ENCODE measurements at places on chromosomes 11 and 22.

DNA sequence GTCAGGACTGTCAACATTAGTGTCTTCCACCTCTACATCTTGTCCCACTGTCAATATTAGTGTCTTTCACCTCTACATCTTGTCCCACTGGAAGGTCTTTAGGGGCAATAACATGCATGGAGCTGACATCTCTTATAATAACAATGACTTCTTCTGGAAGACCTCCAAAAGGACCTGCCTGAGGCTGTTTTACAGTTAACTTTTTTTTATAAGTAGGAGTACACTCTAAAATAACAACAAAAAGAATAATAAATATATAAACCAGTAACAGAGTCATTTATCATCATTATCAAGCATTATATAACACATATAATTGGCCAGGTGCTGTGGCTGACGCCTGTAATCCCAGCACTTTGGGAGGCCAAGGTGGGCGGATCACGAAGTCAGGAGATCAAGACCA lies 57.5 kb downstream of the PAK1 start:
- H3K27me3 ChIP-seq = no peaks in the 10 kb centered on the region
- no peak for DNase-seq
- H3K36me3 ChIP-seq = no peaks in the 10 kb centered on the region
- no peak overlapping the region for H3K4me3 ChIP-seq
- peaks cover 12% of the 10 kb centered on the region for H3K4me1 ChIP-seq

GRCh38 chr11:74388678-74389327 lies 9.4 kb downstream of the PGM2L1 start:
- no peak for DNase-seq
- H3K27me3 ChIP-seq = no peaks in the 10 kb centered on the region
- no peak overlapping the region for H3K4me3 ChIP-seq

GRCh38 chr11:133269267-133269666 lies 263.0 kb downstream of the OPCML start:
- H3K4me3 ChIP-seq = no peak overlapping the region
- no peak for DNase-seq
- no peak overlapping the region for H3K27ac ChIP-seq
- no peaks in the 10 kb centered on the region for H3K27me3 ChIP-seq
- no peaks in the 10 kb centered on the region for H3K4me1 ChIP-seq

- peaks cover 7% of the 10 kb centered on the region for H3K27me3 ChIP-seq
- no peaks in the 10 kb centered on the region for H3K36me3 ChIP-seq
- no peak overlapping the region for H3K4me3 ChIP-seq
- DNase-seq = peak; percentile 52
Observed at GRCh38 chr11:58958500-58958899, 19.2 kb downstream of the GLYATL1 start.

DNA sequence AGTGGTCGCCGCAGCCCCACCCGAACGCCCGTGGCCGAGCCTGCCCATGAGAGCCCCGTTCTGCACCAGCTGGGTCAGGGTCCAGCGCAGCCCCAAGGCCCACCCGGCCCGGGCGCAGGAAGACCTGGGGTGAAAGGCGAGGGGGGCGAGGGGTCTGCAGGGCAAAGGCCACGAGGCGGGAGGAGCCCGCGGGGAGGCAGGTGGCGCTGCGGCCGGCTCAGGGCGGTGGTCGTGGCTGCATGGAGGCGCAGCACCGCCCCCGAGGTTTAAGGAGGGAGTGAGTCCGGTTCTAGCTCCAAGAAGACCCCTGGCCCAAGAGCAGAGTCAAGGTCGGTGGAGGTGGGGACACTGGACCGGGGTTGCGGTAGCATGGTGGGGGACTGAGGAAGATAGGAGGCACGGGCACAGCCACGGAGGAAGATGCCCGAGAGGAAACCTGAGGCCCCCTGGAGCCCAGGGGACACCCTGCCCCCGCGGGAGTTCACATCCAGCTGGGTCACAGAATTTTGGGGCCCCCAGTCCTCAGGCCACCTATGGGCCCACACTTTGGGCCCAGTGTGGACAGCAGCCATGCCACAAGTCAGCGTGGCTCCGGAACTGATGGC lies 514 bp upstream of the HDAC10 start:
- peak overlapping the region; percentile 49 for H3K4me3 ChIP-seq
- H3K27me3 ChIP-seq = no peaks in the 10 kb centered on the region
- peaks cover 7% of the 10 kb centered on the region for H3K4me1 ChIP-seq
- no peak for DNase-seq

- no peaks in the 10 kb centered on the region for H3K4me1 ChIP-seq
- no peak overlapping the region for H3K4me3 ChIP-seq
- H3K27ac ChIP-seq = no peak overlapping the region
- no peaks in the 10 kb centered on the region for H3K36me3 ChIP-seq
- H3K27me3 ChIP-seq = no peaks in the 10 kb centered on the region
- no peak for DNase-seq
Observed at GRCh38 chr11:132646890-132647289, 885.4 kb downstream of the OPCML start.

GRCh38 chr11:120324932-120325810 lies at the start of gene TLCD5:
TLCD5 (plus strand) TSS chr11:120325299; CDS start chr11:120327442, 2,143 bp downstream.
- H3K36me3 ChIP-seq = no peaks in the 10 kb centered on the region
- peak within 1 kb of the TSS; percentile 84 for H3K27ac ChIP-seq
- DNase-seq = peak; percentile 69

DNA sequence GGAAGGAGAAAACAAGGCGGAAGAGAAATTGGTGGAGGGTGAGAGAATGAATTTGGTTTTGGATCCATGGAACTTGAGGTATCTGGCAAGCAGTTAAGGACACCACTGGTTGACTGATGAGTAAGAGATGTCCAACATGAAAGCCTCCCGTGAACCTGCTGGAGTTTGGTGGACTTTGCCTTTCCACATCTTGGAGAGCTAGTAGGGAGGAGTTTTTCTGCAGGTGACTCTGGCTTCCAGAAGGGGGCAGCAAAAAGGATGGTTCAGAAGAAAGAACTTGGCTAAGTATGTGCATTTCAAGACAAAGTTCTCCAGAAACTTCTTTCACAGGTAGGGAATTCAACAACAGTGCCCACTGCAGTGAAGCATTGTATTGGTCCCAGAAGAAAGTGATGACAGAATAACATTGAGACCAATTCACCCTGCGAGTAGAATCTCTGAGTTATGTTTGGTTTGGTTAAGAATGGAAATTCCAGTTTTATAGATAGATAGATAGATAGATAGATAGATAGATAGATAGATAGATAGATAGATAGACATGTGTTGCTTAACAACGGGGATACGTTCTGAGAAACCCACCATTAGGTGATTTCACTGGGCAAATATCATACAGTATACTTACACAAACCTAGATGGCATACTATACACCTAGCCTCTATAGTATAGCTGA lies 28.5 kb downstream of the DCDC1 start:
- H3K36me3 ChIP-seq = no peaks in the 10 kb centered on the region
- no peak overlapping the region for H3K27ac ChIP-seq
- H3K4me3 ChIP-seq = no peak overlapping the region
- no peaks in the 10 kb centered on the region for H3K4me1 ChIP-seq
- H3K27me3 ChIP-seq = no peaks in the 10 kb centered on the region
- DNase-seq = no peak

DNA sequence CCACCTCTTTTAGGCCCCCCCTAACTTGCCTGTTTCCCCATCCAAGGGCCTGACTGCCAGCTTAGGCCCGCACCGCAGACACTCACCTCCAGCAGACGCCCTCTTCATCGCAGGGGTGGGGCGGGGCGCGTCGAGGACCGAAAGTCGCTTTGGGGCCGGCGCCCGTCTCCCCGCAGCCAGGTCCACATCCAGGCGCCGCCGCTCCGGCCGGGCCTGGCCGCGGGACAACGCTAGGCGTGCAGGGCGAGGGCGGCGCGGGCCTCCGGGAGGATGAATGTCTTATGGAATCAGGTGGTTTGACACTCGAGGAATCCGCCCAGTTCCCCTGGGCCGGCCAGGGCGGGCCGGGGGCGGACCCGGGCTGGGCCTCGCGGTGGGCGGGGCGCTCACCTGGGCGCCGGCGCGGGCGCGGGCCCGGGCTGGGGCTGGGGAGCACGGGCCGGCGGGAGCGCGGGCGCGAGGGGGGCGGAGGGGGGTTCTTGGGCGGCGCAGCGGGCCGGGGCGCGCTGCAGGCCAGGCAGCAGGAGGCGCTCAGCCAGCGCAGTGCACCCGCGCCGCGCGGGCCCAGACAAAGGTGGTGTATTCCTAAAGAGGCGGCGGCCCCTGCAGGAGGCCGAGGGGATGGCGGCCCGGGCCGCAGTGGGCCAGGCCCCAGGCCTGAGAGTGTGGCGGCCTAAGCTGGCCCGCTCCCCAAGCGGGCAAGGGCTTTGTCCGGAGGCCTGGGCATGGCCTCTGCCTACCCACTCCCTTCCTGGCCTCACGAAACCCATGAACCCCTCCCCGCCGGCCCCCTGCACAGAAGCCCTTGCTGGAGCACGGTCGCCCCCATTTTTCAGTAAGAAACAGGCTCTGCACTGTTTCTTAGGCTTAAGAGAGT lies 177.6 kb downstream of the IGLL1 start:
- no peak overlapping the region for H3K27ac ChIP-seq
- H3K4me1 ChIP-seq = no peaks in the 10 kb centered on the region
- H3K4me3 ChIP-seq = peak overlapping the region; percentile 12
- no peaks in the 10 kb centered on the region for H3K36me3 ChIP-seq
- DNase-seq = peak; percentile 83

- no peaks in the 10 kb centered on the region for H3K36me3 ChIP-seq
- DNase-seq = peak; percentile 51
- no peaks in the 10 kb centered on the region for H3K4me1 ChIP-seq
- no peaks in the 10 kb centered on the region for H3K27me3 ChIP-seq
- no peak overlapping the region for H3K27ac ChIP-seq
Observed at GRCh38 chr11:6438979-6439571, 1.7 kb downstream of the HPX start.

- H3K36me3 ChIP-seq = no peaks in the 10 kb centered on the region
- no peaks in the 10 kb centered on the region for H3K27me3 ChIP-seq
- DNase-seq = peak; percentile 80
- H3K4me3 ChIP-seq = peak overlapping the region; percentile 48
- H3K27ac ChIP-seq = no peak overlapping the region
Observed at GRCh38 chr22:23565915-23566704, 14.0 kb downstream of the IGLL1 start.

- no peaks in the 10 kb centered on the region for H3K36me3 ChIP-seq
- H3K27me3 ChIP-seq = no peaks in the 10 kb centered on the region
- DNase-seq = no peak
- H3K27ac ChIP-seq = no peak overlapping the region
- H3K4me1 ChIP-seq = no peaks in the 10 kb centered on the region
Observed at GRCh38 chr11:57647960-57648800, 1.5 kb downstream of the YPEL4 start.

DNA sequence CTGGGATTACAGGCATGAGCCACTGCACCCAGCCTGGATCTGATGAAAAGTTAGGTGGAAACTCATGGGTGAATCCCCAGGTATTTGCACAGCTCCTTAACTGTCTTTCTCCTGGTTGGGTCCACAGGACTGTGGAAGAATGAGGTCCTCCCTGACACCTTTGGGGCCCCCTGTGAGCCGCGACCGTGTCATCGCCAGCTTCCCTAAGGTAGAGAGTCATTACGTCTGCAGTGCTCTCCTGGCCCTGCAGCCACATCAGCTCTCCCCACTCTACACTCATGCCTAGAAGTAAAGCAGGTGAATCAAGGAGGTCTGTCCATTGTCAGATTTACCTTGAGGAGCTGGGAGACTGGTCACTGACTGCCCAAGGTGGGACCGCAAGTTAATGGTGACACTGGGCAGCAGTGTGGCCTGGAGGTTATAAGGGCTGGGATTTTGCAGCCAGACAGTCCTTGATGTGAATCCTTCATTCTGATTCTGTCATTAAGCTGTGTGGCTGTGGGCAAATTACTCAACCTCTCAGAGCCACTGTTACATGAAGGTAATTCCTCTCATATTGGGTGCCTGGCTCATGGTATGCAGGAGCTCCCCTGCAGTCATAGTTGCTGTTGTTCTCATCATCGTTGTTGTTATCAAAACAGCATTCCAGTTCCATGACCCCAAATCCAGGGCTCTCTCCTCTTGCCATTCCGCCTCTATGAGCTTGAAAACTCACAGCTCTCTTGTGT lies 1.4 kb downstream of the RAB36 start:
- H3K27ac ChIP-seq = no peak overlapping the region
- DNase-seq = no peak
- no peak overlapping the region for H3K4me3 ChIP-seq
- no peaks in the 10 kb centered on the region for H3K27me3 ChIP-seq

DNA sequence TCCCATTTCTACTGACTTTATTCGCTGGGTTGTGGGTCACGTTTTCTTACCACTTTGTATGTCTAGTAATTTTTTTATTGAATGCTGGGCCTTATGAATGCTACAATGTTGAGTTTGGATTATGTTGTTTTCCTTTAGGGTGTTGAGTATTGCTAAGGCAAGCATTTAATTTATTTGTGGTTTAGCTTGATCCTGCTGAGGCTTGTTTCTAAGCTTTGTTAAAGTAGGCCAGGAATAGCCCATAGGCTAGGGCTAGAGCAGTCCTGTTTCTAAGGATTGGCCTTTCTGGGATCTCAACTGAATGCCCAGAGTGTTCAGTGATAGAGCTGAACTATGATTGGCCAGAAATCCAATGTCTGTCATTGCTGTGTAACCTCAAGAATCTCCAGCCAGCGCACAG lies 56.1 kb upstream of the LDLRAD3 start:
- H3K27ac ChIP-seq = no peak overlapping the region
- H3K4me1 ChIP-seq = no peaks in the 10 kb centered on the region
- H3K4me3 ChIP-seq = no peak overlapping the region
- H3K27me3 ChIP-seq = no peaks in the 10 kb centered on the region
- H3K36me3 ChIP-seq = no peaks in the 10 kb centered on the region

GRCh38 chr11:102457056-102457677 lies 4.6 kb upstream of the TMEM123 start:
- H3K27ac ChIP-seq = no peak overlapping the region
- no peaks in the 10 kb centered on the region for H3K36me3 ChIP-seq
- peaks cover 6% of the 10 kb centered on the region for H3K4me1 ChIP-seq
- DNase-seq = no peak
- H3K27me3 ChIP-seq = no peaks in the 10 kb centered on the region
- no peak overlapping the region for H3K4me3 ChIP-seq

- H3K27me3 ChIP-seq = no peaks in the 10 kb centered on the region
- DNase-seq = peak; percentile 78
- no peaks in the 10 kb centered on the region for H3K36me3 ChIP-seq
- no peak overlapping the region for H3K4me3 ChIP-seq
- no peaks in the 10 kb centered on the region for H3K4me1 ChIP-seq
- peak overlapping the region; percentile 80 for H3K27ac ChIP-seq
Observed at GRCh38 chr22:50483977-50484853, 2.4 kb upstream of the MIOX start.

- H3K27ac ChIP-seq = no peak overlapping the region
- no peaks in the 10 kb centered on the region for H3K36me3 ChIP-seq
- H3K4me3 ChIP-seq = no peak overlapping the region
Observed at GRCh38 chr11:125211191-125211947, 46.8 kb downstream of the PKNOX2 start.

DNA sequence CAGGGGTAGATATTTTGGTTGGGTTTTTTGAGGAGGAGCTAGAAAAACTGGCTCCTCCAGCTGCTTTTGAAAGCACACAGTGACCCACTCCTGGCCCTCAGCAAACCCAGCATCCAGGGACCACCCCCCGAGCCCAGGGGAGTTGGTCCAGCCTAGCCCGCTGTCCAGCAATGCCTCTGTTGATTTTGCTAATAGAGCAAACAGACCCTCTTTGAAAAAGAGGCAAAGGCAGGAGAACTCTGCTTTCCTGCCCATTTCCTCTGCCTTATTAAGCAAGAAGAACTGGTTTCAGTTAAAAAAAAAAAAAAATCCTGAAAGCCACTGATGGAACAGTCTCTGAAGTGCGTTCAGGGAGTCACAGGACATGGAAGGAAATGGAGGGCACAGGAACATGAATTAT lies 25.3 kb downstream of the ABTB2 start:
- H3K4me1 ChIP-seq = peaks cover 13% of the 10 kb centered on the region
- H3K36me3 ChIP-seq = no peaks in the 10 kb centered on the region
- H3K4me3 ChIP-seq = no peak overlapping the region
- no peak for DNase-seq
- H3K27ac ChIP-seq = no peak overlapping the region

- H3K27ac ChIP-seq = no peak overlapping the region
- H3K36me3 ChIP-seq = peaks cover 39% of the 10 kb centered on the region
- H3K4me3 ChIP-seq = no peak overlapping the region
- peak; percentile 32 for DNase-seq
- no peaks in the 10 kb centered on the region for H3K27me3 ChIP-seq
Observed at GRCh38 chr22:35330258-35330861, 30.7 kb downstream of the TOM1 start.

All from pancreas (tissue), 10 donors.